ENCODE measurements at places on chromosomes 6 and 20.

DNA sequence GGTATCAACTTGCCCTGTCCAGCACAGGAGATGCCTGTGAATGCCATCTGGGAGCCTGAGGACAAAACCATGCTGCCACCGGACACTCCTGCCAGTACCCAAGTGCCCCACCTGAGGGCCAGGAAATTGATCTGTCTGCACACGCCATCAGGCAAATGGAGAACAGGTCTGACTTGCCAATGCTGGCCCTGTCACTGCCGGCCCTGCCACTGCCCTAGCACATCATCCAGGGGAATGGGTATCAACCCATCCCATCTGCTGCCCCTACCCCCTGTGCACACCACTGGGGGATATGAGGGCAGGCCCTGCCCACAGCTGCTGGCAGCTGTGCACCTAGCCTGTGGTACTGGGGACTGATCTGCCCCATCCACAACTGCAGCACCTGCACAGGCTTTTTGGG is 1081.6 kb upstream of the EYS start:
- DNase-seq = no peak

- DNase-seq = no peak
Measured at GRCh38 chr20:51237278-51237677, 214.4 kb upstream of the KCNG1 start.

DNA sequence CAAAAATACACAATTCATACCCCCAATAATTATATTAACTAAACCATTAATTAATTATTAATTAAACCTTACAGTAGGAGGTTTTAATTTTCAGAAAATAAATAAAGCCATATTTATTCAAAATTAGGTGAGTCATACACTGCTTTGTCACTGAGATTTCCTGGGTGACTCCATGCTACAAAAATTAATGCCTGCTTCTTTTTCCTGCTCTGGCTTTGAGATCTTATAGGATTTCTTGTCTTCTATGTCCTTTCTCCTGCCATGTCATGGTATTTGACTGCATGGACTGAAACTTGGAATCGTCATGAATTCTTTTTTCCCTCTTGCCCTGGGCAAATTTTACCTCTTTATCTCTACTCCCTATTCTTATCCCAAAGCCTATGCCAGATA is 133.2 kb downstream of the PHACTR1 start:
- no peak for DNase-seq

DNA sequence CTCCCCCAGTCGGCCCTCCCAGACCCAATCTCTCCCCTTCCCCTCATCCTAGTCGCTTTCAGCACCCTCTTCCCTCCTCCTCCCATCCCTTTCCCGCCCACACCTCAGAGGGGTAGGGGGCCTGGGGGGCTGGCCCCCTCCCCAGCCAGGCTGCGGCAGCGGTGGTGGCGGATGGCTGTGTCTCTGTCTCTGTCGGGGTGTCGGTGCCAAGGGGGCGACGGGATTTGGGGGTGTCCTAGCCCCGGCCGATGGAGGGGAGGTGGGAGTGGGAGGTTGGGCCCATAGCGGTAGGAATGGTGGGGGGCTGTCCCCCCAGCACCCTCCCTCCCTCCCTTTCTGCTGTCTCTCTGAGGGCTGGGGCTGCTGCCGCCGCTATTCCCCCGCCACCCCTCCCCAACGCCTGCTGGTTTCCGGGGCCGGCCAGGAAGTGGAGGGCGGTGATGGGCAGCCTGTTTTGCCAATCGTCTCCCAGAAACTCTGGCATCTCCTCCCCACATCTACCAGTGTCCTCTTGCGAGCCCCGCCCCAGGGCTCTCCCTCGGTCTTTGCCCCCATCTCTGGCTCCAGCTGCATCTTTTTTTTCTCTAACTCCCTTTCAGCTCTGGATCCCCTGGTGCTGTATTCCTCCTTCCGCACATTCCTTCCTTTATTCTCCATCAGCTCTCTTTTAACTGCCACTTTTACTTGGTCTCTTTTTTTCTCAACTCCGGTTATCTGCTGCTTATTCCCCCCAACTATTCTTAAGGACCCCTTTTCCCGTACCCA is at the start of gene AGPAT1:
TSS of gene AGPAT1 (minus strand) at position 374 of the 765 bp plus-strand sequence. CDS start 4,588 bp downstream, outside the sequence.
- peak; percentile 97 for DNase-seq

DNA sequence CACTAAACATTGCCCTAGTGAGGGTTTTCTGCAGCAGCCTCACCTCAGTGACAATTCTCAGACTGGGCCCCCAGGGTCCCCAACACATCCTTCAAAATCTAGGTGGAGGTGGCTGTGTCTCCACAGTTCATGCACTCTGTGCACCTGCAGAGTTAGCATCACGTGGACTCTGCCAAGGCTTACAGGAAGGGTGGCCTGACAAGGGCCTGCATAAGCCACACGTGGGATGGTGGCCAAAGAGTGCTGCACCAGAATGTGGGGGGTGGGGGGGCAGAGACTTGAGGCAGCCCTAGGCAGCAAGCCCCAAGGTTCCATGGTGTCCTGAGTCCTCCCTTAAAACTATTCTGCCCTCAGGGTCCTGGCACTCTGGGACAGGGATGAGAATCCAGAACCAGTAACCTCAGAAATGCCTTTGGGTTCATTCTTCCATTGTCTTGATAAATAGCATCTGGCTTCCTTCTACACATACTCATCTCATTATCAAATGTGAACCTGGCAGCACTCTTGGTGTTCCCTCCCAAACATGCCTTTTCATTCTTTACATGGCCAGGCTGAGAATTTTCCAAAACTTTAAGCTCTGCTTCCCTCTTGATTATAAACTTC is 1.6 kb upstream of the SERPINB1 start:
- DNase-seq = no peak

- DNase-seq = no peak
Measured at GRCh38 chr6:106079961-106080762, 6.0 kb upstream of the PRDM1 start.

DNA sequence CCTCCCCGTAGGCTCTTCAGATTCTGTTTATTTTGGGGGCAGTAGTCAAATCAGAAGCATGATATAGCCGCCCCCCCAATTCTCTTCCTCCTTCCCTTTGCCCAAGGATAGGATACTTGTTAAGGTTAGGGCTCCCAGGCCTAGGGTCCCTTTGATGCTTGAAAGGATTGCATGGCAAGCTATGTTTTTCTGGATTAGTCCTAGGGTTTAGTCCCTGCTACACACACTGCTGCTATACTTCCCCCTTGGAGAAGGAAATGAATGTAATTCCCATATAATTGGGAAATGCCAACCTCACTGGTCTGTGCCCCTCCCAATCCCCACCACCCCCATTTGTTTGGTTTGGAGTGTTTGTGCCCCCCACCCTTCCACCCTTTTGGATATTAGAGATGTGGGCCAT is 62.8 kb downstream of the ZFAND3 start:
- DNase-seq = no peak

DNA sequence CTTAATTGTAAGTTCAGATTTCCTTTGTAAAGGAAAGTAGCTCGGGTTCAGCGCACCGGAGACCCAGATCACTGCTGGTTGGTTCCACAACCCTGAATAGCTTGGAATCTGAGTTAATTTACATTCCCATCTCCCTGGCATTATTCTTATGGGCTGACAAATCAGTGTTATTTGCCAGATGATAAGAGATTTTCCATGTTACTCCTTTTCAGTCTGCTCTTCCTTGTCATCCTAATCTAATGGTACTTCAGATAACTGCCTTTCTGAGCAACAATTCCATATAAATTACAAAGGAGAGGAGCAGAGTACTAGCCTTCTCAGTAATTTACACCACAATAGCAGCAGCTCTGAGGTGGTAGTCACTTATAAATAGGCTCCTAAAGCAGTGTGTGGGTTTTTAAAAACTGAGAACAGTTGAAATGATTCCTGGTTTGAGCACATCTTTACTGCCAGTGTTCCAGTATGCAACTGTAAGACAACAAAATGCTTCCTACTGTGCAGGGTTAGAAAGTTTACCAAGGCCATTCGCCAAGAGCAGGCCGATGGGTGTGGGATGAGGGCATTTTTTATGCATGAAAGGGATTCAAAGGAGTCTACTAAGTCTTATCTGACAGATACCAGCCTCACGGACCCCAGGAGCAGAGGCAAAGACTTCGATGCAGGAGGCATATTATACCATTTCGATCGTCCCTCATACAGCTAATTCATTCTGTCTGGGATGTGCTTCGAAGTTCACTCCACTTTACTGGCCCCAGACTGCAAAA is 89.7 kb downstream of the NDUFAF5 start:
- no peak for DNase-seq

DNA sequence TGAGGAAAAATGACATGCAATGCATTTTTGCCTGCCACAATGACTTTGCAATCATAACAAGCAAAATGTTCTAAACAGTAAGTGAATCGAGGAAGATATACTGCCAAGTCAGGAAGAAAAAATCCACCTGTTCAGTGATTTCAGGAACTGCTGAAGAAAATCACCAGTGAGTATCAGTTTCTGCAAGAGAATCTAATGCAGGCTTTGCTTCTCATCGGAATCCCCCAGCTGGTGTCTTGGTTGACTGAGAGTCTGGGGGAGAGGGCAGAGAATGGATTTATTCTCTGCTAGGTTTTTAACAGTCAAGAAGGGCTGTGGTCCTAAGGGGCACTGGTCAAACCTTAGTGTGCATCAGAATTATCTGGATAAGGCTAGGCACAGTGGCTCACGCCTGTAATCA is 363.4 kb downstream of the CDH26 start:
- DNase-seq = no peak

- DNase-seq = no peak
Measured at GRCh38 chr6:130982941-130983456, 80.0 kb downstream of the EPB41L2 start.

DNA sequence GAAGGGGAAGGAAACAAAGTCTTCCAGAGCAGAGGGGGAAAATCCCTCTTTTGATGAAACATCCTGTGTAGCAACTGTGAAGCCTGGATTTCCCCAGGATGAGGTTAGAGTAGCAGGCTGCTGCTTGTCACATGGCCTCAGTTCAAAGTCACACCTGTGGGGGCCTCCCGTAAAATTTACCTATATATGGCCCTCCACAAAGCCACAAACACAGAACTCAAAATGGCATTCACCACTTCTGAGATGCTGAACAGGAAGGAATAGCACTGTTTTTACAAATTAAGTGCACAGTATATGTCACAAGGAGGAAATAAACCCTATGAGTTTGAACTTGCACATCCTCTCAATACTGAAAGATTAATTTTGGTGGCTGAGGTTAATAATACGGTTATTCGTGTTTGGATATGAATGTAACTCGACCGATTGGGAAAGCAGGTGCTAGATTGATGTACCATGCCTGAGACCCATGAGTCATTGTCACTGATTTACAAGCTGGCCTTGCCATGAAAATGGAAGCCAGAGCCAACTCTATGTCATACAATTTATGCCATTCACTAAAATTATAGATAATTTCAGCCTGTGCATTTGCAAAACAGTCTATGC is 70.6 kb downstream of the SGK1 start:
- peak; percentile 90 for DNase-seq

DNA sequence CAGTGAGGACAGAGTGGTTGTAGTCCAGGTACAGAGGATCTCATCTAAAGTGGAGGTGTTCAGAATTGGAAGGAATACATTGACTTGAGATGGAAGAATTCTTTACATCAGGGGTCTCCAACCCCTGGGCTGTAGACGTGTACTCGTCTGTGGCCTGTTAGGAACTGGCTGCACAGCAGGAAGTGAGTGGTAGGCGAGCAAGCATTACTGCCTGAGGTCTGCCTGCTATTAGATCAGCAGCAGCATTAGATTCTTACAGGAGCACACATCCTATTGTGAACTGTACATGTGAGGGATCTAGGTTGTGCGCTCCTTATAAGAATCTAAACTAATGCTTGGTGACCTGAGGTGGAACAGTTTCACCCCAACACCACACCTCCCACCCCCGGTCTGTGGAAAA is 121.1 kb downstream of the CDKAL1 start:
- DNase-seq = no peak

DNA sequence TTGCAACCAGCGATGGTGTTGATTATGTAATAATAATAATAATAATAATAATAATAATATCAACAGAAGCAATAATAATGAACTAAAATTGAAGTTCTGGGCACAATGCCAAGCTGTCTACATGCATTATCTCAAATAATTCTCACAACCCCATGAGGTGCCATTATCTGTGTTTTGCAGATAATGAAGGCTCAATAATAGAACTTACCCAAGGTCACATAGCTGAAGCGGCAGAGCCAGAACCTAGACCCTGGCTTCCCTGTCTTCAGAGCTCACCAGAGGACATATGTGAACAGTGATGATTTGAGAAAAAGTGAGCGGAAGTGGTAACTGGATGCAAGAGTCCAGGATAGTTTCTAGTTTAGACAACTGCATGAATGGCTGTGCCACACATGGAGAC is 91.0 kb downstream of the HIVEP1 start:
- no peak for DNase-seq

DNA sequence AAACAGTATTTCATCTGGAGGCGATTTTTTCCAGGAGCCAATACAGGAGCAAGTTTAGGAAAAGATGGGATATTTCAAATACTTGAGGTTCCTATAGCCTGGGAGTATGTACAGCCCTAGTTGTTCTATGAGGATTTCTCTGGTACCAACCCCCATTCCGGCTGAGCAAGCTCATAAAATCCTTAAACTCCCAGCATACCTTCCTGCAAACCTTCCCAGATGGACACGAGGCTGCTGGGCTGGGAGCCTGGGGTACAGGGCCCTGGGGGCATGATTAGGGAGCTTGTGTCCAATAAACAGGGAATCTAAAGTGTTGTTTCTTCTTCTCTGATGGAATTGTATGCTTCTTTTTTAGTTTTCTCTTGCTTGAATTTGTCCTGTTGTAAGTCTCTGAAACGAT is 1.5 kb downstream of the PRRC2A start:
- no peak for DNase-seq

DNA sequence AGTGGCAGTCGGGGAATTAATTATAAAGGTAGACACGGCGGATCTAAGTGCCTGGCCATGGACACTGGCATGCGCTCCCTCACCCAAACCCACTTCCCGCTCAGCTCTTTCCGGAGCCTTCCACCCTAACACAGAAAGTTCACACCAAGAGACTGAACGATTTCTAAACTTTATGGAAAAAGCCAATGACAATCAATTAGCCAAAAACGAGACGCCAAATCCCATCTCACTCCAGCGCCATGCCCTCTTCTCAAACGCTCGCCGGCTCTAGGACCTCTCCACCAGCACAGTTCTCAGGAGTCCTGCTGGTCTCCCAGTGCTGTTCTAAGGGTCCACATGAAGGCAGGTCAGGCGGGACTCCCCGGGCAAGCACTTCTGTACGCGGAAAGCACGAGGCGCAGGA is 641 bp downstream of the SF3B5 start:
- DNase-seq = no peak

DNA sequence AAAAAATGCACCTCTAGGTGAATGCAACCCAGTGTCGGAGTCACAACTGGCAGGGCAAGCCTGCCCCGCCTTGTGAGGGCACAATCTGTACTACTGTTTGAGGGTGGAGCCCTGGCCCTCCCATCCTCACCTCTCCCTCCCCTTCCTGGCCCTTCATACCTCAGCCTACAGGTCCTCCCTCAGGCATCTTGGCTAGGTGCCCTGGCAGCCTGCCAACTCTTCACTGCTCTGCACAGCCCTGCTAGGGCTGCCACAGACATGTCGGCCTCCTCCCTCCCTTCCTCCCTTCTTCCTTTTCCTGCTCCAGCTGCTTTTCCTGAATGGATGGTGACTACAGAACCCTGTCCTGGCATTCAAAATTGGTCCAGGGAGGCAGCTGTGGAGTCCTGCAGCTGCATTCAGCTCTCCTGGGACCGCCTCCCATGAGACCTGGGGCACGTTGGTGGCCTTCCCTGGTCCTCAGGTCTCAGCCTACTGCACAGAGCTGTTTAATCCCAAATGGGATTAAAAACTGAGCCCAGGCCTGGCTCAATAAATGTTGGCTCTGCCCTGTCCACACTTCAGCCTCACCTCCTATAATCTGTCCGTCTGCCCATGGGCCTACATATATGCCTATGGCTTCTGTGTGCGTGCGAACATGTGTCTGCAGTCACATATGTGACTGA is 52.7 kb downstream of the CDH22 start:
- no peak for DNase-seq
